IMR-90 (cell line): ENCODE measurements at places on chromosomes 2 and 18. TPM values are rescaled to one million over a fixed set of nuclear protein-coding genes. Genes with fewer than 3 reads are reported as not detected.
A peak's percentile ranks its signal among the peaks of the same experiment; 100 is the strongest.

- no peak for DNase-seq
These were observed 127.1 kb downstream of the NCOA1 start for GRCh38 chr2:24618144-24618543.

GRCh38 chr2:53476834-53477233 lies 290.8 kb upstream of the CHAC2 start:
- no peak for DNase-seq

The TCF23 gene
- total RNA-seq, result not detected in 2 replicates

The SLC14A1 gene
- 21.7 and 31.9 TPM in 2 replicates for total RNA-seq

DNA sequence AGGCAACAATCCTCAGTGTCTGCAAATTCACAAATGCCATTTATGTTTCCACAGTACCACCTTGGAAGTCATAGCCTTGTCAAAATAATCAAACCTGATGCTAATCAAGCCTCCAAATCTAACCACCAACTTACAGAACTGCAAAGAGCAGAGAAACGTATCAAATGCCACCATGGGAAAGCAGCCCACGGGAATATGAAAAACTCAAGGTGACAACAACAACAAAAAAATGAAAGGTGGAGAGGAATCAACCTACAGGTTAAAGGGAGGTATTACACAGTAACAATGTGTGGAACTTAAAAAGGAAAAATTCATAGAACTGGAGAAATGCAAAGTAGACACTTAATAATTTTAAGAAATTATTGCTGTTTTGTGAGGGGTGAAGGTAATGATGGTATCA lies 46.7 kb downstream of the CD226 start:
- no peak for DNase-seq

DNA sequence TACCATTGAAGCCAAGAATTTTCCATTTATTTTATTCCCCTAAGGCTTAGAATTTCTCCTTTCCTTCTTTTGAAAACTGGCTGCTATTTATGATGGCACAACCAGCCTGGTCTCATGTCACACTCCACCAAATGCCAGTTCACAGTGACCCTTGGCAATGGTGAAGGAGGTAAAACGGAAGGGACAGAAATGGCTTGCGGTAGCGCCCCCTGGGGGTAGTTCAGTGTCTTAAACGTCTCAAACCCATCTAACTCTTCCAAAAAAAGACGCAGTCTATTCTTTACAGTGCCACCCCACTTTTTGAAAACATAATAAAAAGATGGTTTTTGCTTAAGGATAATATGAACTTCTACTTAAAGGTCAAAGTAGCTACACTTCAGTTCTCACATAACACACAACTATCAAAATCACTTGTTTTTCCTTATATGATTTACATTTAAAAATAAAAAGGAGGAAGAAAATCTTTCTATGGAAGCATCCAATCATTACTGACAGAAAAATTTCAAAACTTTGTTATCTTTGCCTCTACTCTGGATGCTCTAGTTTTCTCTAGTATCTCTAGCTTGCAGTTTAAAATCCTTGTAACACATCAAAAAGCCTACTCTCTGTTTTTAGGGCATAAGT lies 28.0 kb downstream of the PNO1 start:
- DNase-seq, result peak; percentile 34

The NCL gene
- total RNA-seq, result 289 and 506 TPM in 2 replicates

The TMEM17 gene
- 1.3 and 2.2 TPM in 2 replicates for total RNA-seq

The GAL3ST2 gene
- not detected in 2 replicates for total RNA-seq

The MTHFD2 gene
- total RNA-seq, result 122 and 136 TPM in 2 replicates

DNA sequence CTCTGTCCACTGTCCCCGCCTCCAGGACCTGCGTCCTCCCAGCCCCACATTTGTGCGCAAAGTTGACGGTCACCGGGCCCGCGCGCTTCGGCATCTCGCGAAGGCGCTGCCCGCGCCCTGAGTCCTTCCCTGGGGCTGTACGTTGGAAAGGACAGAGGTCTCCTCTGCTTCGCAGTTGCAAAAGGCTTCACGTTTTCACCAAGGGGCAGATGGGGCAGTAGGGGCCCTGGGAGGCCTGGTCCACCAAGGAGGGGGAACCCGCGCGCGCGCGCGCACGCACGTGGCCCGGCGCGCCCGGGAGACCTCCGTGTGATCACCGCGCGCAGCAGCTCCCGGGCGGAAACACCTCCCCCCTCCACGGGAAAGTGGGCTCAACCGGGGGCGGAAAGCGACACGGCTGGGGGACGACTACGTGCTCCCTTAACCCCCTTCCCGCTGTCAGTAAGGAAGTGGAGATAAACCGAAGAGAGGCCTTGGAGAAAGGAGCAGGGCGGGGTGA lies 21.9 kb downstream of the TEX44 start:
- DNase-seq, result no peak
